ENCODE measurements at places on chromosomes 1 and 21.

GRCh38 chr21:15749861-15750159 is 20.0 kb downstream of the USP25 start:
- DNase-seq = no peak

DNA sequence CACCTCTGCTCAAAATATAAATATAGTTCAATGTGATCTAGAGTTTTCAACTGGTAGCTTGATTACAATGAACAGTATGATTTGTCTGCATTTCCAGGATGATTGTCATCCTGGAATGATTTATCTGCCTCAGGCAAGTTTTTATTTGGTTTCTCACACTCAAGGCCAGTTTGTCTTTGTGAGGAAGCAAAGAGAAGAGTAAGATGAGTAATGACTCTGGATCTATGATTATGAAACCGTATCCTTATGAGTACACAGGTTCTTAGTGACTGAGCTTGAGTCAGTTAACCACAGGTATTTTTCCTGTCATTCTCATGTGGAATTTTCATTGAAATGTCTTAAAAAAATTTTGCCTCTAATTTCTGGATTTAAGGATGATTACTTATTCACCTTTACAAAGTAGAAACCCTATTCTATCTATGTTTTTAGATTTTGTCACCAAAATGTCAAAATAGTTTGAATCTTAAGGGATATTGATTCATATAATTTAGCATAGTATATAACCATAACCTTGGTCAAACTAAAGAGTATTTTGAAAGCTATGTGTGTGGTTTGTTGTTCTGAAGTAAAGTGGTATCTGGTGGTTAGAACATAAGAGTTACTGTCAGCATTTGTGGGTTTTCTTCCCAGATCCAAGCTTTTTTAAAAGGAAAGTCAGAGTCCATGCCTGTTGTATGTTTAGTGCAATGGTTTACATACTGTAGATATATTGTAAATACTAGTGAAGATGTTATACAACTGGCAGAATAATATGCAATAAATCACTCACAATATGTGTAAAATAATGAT is 145.0 kb downstream of the RASAL2 start:
- DNase-seq = peak; percentile 87

- no peak for DNase-seq
Measured at GRCh38 chr1:100404821-100405220, 52.5 kb downstream of the CDC14A start.

DNA sequence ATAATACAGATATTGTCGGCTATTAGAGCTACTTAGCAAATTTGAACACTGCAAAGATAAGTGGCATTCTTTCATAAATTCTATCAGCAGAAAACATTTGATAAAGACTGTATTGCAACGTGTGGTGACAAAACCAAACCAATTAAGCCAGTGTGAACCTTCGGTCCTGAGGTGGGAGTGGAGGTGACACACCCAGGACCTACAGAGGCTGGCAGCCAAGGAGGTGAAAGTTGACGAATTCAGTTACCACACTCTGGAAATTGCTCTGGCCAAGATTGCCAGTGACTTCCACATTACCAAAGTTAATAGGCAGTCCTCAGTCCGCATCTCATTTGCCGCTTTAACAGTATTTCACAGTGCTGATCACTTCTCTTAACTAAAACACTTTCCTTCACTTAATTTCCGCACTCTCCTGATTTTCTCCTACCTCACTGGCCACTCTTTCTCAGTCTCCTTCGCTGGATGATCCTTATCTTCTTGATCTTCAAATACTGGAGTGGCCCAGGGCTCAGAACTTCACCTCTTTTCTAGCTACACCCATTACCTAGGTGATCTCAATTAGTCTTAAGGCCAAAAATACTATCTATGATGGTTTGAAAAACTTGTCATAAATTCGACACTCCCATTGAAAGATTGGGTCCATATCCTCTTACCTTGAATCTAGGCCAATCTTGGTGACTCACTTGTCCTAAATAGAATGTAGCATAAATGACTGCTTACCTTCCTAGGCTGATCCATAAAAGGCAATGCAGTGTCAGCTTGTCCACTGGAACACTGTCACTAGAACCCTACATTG is 5.1 kb upstream of the CDC42BPA start:
- DNase-seq = no peak

GRCh38 chr1:59004755-59005154 is 220.9 kb upstream of the JUN start:
- no peak for DNase-seq

DNA sequence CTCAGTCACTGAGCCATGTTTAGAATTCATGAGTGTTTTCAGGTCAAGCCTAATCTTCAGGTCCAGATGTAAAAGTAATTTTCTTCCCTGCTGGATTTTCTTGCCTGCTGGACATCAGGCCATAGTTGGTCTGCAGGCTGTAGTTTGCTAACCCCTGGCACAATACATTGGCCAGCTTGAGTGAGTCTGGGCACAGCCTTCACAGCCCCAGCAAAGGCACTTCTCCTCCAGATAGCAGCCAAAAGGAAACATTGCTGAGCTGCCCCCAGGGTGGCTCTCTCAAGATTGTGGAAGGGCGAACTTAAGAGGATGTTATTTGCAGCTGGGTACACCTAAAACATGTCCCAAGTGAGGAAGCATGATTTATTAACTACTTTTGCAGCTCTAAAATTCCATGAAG is 126.8 kb downstream of the PIK3R3 start:
- DNase-seq = no peak

DNA sequence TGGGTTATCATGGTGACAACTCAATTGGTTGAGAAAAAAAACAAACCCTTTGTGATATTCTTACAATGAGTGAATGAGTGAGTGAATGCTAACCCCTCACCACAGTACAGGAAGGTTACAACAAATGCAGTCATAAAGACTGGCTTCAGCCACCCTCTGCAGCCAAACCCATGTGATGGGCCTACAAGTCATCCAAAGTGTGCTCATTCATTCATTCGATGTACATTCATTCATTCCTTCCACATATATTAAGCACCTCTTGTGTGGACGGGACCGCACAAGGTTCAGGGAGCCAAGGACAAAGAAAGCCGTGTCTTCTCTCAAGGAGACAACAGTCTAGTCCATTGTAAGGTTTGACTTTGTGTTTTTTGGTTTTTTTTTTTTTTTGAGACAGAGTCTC is 49.4 kb downstream of the WDR4 start:
- DNase-seq = no peak

- no peak for DNase-seq
Measured at GRCh38 chr1:53147174-53147573, 4.7 kb upstream of the SLC1A7 start.

GRCh38 chr1:91792489-91793071 is 93.4 kb downstream of the TGFBR3 start:
- no peak for DNase-seq

DNA sequence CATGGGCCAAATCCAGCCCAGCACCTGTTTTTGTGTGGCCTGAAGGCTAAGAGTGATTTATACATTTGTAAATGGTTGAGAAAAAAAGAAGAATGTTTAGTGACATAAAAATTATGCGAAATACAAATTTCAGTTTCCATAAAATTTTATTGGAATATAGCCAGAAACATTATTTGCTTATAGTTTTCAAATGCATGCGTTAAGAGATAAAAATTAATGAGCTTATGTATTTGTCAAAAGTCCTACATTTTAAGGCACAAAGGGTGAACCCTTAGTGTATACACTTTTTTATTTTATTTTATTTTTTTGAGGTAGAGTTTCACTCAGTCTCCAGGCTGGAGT is 2.1 kb downstream of the MORC3 start:
- DNase-seq = no peak

GRCh38 chr1:14103878-14104430 is 404.0 kb downstream of the PRDM2 start:
- DNase-seq = no peak

- no peak for DNase-seq
Measured at GRCh38 chr1:214438075-214438474, 113.3 kb downstream of the PTPN14 start.

DNA sequence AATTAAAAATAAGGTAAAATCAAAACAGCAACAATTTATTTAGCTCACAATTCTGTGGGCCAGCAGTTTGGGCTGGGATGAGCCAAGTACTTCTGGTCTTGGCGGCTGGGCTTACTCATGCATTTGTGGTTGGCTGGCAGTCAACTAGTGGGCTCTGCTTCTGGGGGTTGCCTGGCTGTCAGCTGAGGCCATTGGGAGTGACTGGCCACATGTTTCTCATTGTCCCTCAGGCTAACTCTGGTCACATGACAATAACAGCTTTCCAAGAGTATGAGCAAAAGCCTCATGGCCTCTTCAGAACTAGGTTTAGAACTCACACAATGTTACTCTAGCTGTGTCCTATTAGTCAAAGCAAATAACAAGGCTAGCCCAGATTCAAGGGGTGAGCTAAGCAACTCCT is 15.6 kb upstream of the CHIA start:
- DNase-seq = peak; percentile 93

- no peak for DNase-seq
Measured at GRCh38 chr1:156504438-156504813, 3.9 kb upstream of the MEF2D start.

- no peak for DNase-seq
Measured at GRCh38 chr1:228264090-228264829, 56.4 kb downstream of the OBSCN start.

- DNase-seq = no peak
Measured at GRCh38 chr1:97170300-97170699, 448.7 kb downstream of the PTBP2 start.

GRCh38 chr1:905071-905749 is 18.5 kb upstream of the SAMD11 start:
- DNase-seq = no peak

DNA sequence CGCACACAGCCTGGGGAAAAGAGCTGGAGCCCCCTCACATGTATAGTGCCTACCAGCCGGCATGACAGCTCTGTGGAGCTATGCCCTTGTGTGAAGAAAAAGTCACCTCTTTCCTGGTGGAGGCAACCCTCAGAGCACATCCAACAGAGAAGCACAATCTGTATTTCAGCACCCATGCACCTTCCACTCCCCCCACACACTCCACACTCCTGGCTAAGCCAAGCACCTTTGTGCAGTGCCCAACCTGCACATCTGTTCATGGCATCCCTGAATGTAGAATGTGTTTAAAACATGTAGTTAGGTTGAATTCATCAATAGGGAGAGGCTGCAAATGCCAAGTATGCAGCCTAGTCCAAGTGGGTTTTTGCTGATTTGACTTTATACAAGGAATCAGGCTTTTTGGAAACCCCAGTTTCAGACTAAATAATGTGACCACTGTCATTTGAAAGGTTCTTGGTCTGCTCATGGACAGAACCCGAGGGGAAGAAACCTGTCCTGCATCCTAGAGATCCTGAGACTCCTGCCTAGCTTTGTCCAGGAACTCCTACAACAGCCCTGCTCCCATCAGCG is 197.1 kb downstream of the TOMM20 start:
- DNase-seq = no peak

- DNase-seq = peak; percentile 68
Measured at GRCh38 chr1:203871114-203871880, 9.9 kb downstream of the SNRPE start.

GRCh38 chr1:53414632-53415031 is 44.6 kb upstream of the DMRTB1 start:
- DNase-seq = no peak

GRCh38 chr21:42314616-42315295 is 453 bp downstream of the TFF3 start:
- no peak for DNase-seq

GRCh38 chr1:88647749-88648415 is 36.2 kb upstream of the PKN2 start:
- DNase-seq = no peak

GRCh38 chr1:203050826-203051225 is 24.5 kb downstream of the PPFIA4 start:
- DNase-seq = no peak

DNA sequence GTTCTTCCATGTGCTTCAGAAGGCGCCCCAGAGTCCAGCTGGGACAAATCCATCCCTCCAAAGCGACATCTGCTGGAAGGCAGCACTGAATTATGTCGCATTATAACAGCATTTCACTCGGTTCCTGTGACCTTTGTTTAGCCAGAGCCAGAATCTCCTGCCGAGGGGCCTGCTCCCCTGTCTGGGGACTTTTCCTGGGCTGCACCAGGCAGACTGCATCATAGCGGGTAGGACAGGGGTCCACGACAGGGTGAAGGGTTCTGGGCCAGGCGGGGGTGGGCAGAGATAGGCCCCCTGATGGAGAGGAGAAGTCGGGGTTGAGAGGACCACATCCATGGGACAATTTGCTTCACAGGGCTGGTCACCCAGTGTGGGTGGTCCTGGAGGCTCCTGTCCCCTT is 276.9 kb downstream of the MATN1 start:
- DNase-seq = no peak

- no peak for DNase-seq
Measured at GRCh38 chr1:21264898-21265297, 25.4 kb downstream of the ECE1 start.

- DNase-seq = no peak
Measured at GRCh38 chr1:203089651-203090045, 3.8 kb upstream of the MYOG start.
